Mammary epithelial cell (primary cell): ENCODE measurements at places on chromosomes 16 and 17.

GRCh38 chr16:728131-728889, 1.4 kb downstream of the HAGHL start:
- peak; percentile 82 for DNase-seq

DNA sequence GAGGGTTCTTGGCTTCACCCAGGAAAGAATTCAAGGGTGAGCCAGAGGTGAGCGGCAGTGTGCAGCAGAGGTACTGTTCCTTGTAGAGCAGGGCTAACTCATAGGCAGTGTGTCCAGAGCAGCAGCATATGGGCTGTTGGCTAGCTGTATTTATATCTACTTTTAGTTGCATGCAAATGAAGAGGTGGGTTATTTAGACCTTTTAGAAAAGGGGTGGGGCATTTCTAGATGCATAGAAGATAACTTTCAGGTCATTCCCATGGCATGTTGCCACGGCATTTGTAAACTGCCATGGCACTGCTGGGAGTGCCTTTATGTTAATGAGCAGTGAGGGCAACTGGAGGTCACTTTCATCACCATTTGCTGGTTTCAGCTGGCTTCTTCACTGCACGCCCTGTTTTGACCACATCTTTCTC, 141.0 kb downstream of the STX8 start:
- peak; percentile 24 for DNase-seq

DNA sequence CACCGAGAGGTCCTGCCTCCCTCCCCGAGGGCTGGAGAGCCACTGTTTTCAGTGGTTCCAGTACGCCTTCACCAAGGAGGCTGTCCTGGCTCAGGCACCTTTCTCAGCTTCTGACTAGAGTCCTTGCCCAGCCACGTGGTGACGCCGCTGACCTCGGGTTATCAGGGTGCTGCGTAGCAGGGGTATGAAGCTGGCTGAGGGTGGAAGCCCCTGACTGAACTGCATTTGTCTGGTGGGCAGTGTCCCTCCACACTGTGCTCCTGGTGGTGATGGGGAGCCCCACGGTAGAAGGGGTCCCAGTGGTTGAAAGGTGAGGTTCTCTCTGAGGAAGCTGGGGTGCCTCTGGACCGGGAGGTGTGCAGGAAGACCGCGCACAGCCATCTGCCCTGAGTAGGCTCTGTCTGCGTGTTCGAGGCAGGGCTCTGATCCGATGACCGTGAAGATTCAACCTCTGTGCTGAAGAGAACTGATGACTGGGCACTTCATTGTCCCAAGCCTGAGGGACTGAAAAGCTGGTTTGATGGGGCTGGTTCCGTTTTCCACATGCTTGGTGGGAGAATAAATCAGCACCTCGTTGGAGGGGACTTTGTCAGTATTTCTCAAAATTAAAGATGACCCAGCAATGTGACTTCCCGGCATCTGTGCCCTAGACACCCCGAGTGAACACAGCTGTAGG, 2.5 kb downstream of the ACSF3 start:
- DNase-seq: no peak

DNA sequence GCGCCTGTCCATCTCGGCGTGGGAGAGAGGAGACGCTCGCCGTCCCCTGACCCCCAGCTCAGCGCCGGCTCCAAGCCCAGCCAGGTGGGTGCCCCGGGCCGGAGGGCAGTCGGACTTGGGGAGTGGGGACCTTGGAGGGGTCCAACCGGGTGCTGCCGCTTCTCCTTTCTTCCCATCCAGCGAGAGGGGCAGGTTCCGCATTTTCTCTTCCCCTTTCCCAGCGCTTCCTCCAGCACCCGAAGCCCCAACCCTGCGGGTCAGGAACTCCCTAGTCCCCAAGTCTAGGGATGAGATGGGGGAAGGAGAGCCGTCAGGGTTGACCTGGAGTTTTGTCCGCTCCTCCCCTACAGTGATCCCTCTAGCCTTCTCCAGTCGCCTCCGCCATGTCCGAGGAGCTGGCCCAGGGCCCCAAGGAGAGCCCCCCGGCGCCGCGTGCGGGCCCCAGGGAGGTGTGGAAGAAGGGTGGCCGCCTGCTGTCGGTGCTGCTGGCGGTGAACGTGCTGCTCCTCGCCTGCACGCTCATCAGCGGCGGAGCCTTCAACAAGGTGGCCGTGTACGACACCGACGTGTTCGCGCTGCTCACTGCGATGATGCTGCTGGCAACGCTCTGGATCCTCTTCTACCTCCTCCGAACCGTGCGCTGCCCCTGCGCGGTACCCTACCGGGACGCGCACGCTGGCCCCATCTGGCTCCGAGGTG, at the start of gene OTOP2:
TSS of gene OTOP2 (plus strand) at position 24 of the 699 bp plus-strand sequence. CDS start at position 384, 360 bp downstream.
- DNase-seq: no peak

GRCh38 chr17:29566473-29567303, at the start of gene ABHD15:
TSS of gene ABHD15 (minus strand) at chr17:29567037. CDS start at chr17:29566966, 71 bp downstream.
- DNase-seq: peak; percentile 58

DNA sequence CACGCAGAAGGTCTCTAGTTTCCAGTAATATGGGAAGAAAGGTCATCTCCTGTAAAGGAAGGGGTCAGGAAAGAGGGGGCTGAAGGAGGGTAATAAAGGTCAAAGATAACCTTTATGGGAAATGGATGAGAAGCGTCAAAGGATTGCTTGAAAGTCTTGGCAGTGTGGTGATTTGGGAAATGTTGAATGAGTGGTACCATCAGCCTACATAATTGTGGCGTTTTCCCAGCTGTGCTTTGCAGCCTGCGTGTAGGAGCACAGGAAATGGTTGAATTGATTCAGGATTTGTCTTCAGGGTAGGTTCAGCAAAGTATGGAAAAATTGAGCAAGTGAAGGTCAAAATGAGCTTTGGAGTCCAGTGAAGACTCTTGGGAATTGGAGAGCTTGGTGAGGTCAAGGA, 115.8 kb upstream of the NOL11 start:
- no peak for DNase-seq

DNA sequence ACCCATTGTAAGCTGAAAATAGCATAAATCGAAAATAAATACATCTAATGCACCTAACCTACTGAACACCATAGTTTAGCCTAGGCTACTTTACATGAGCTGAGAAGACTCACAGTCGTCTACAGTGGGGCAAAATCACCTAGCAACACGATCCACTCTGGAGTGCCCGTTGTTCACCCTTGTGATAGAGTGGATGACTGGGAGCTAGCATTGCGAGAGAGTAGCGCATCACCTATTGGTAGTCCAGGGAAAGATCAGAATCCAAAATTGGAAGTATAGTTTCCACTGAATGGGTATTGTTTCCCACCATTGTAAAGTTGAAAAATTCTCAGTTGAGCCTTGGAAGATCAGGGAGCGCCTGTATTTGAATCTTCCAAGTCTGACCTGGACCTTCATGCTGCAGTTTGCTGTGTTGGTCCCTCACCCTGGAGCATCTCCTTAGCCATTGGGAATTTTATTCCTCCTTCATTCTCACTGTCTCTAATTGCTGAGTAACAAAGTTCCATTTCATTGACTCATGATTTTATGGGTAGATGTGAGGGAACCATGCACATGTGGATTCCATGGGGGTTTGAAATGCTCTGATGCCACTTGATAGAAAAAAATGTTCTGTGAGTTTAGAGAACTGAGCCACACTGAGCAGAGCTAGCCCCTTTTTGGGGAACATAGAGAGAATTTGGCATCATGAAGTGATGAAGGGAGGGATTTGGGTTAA, 19.6 kb downstream of the AKAP1 start:
- DNase-seq: peak; percentile 52

DNA sequence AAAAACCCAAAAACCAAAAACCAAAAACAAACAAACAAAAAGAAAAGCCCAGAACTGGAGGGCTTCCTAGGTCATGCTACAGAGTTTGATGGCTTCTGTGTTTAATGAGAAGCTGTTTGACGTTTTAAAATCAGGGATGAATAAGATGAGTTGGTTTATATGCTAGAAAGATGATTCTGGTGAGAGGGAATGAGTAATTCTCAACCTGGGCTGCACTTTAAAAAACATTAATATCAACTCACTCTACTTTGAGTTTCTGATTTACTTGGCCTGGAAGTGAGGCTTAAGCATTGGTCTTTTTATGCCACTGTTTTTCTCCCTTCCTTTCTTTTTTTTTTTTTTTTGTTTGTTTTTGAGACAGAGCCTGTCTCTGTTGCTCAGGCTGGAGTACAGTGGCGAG, 5.1 kb downstream of the RGS9 start:
- DNase-seq: no peak

DNA sequence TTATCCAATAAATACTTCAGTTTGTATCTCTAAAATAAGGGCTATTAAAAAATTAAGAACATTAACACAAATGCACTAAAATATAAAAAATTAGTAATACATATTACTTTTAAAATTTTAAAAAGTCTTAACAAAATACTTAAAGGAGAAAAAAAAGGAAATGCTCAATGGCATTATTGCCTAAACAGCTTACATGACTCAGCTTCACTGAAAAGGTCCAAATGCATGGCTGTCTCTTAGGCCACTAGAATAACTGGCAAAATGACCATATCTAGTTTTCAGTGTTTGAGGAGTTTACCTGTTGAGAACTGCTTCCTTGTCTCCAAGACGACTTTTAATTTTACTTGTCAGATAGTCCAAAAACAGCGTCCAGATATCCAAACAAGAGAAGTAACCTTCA, 66.0 kb downstream of the XPO6 start:
- no peak for DNase-seq

DNA sequence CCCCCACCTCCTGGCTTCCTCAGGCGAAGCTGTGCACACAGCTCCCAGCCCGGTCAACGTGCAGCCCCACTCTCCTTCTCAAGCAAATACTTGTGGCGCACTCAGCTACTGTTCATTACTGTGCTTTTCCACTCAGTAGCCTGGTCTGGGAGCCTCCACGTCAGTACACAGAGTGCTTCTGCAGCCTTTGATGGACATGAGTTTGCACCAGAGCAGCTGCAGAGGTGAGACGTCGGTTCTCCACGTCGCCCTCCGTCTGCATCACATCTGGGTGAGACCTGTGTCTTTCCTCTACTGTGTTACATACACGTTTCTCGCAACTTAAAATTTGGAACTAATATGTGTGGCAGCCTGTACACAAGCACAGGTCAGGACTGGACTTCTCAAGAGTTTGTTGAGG, 334.3 kb downstream of the C16orf95 start:
- DNase-seq: no peak

DNA sequence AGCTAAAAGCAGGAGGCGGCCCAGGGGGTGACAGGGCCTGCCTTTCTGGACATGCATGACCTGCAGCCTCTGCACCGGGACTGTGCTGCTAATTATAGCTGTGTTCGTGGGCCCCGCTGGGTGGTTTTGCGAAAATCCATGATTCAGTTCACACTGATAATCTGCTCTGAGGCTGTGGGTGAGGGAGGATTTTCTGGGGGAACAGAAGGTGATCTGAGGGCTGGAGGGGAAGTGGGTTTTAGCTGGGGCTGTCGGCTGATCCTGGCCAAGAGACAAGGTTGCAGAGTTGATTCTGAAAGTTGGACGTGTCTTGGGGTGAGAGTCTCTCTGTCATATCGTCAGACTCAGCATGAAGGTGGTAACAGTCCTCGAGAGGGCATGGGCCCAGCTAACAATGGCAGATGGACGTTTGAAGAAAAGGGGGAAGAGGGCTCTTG, 187.5 kb upstream of the ZNF469 start:
- no peak for DNase-seq

GRCh38 chr16:86171329-86171728, 272.4 kb downstream of the IRF8 start:
- no peak for DNase-seq

DNA sequence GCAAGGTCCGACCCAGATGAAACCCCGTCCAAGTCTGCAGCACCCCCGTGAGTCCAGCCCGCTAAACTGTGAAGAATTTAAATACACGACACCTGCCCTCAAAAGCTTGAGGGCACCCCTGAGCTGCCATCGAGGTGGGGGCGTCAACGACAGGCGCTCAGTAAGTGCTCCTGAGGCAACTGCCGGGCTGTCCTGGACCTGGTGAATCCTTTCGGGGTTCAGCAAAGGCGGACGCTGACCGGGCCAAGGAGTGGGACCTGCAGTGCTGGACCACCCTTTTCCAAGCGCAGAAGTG, 512 bp upstream of the ENDOV start:
- DNase-seq: no peak

GRCh38 chr16:29789775-29790182, 772 bp upstream of the KIF22 start:
- no peak for DNase-seq

- no peak for DNase-seq
Measured at GRCh38 chr16:19689342-19689741, 28.7 kb downstream of the KNOP1 start.

DNA sequence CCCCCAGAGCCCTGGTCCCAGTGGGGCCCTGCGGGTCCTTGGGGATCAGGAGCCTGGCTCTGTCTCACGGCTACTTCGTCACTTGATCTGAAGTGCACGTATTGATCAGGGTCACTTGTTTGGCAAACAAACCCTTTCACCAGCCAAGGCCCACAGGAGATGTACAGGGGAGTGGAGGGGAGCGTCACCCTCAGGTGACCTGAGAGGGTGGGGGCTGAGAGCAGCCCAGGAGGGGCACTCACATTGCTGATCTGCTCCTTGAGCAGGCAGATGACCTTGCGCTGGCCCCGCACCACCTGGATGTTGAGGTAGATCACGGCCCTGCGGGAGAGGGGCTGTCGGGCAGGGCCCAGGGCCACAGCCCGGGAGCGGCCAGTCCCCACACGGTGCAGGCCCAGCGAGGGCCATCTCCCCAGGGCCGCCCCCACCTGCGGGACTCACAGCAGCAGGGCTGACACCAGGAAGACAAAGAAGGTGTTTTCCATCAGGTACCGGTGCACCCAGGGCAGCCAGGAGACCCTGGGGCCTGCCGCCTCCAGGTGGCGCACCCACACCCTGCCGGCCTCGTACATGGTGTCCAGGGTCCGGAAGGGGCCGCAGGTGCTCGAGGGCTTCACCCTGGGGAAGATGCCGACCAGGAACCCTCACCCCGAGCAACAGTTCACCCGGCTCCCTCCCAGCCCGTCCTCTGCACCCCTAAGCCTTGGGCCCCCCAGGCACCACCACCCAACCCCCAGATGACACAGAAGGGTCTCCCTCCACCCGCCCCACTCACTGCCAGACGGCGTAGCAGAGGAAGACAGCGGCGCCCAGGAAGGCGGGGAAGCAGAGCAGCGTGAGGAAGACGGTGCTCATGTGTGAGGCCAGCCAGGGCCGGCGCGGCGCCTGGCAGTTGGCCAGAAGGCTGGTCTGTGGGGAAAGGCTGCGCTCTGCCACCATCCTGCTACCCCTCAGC, 11.3 kb downstream of the TMC6 start:
- DNase-seq: no peak

GRCh38 chr17:66573078-66573477, 261.8 kb upstream of the CACNG5 start:
- DNase-seq: no peak

- no peak for DNase-seq
Measured at GRCh38 chr17:4940555-4941318, 669 bp downstream of the RNF167 start.

- peak; percentile 23 for DNase-seq
Measured at GRCh38 chr16:86509759-86510464, 415 bp upstream of the FOXF1 start.
